ENCODE measurements at places on chromosomes 16 and 17.

- H3K4me1 ChIP-seq: peaks cover 28% of the 10 kb centered on the region
- no peak overlapping the region for H3K27ac ChIP-seq
- DNase-seq: no peak
- peaks cover 10% of the 10 kb centered on the region for H3K36me3 ChIP-seq
Measured at GRCh38 chr16:30087181-30087898, 4.4 kb downstream of the TBX6 start.

DNA sequence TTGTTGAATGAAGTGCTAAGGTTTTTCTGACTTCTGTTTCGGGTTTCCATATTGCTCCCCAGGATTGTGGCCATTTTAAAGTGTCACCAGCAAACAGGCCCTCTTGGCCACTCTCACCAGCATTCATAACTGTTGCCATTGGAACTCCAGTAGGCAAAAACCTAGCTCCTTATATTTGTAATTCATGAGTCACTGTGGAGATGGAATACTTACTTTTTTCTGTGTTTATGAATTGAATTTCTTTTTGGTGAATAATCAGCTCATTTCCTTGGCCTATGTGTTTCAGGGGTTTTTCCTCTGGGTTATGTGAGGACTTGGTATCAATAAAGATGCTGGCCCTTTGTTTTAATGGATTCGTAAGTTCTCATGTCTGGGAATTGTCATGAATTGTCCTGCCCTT, 255.1 kb downstream of the SNX29 start:
- H3K27ac ChIP-seq: no peak overlapping the region
- H3K4me1 ChIP-seq: peaks cover 26% of the 10 kb centered on the region
- H3K36me3 ChIP-seq: no peaks in the 10 kb centered on the region
- H3K4me3 ChIP-seq: no peak overlapping the region
- H3K27me3 ChIP-seq: no peaks in the 10 kb centered on the region

DNA sequence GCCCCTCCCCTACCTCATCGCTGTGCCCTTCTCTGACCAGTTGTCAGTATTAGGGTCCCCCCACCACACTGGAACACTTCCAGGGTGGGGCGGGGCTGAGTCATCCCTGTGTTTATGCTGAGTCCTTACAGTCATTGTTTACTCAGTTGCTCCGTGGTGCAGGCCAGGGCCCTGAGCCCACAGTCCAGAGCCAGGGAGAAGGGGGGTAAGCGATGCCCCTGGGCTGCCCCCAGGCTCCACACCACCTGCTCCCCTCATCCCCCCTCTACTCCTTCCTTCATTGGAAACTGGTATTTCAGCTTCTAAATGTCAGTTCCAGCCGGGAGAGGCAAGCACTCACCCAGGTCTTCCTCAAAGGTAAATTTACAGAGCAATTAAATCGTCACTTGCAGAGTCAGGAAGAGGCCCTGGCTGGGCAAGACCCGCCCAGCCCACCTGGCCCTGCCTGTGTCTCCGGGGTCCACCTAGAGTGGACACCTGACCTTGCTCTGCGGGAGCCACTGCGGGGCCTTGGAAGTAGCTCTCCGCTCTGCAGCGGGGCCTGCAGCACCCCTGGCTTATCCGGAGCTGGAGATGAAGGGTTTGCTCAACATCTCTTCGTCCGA, 4.8 kb downstream of the ATP2A3 start:
- peaks cover 23% of the 10 kb centered on the region for H3K4me1 ChIP-seq
- peak overlapping the region; percentile 61 for H3K4me3 ChIP-seq
- H3K27ac ChIP-seq: peak overlapping the region; percentile 69
- H3K27me3 ChIP-seq: peaks cover 33% of the 10 kb centered on the region
- no peaks in the 10 kb centered on the region for H3K36me3 ChIP-seq

GRCh38 chr17:19939993-19940721, 37.5 kb downstream of the AKAP10 start:
- H3K4me3 ChIP-seq: no peak overlapping the region
- DNase-seq: no peak
- H3K36me3 ChIP-seq: peaks cover 27% of the 10 kb centered on the region
- no peak overlapping the region for H3K27ac ChIP-seq
- H3K4me1 ChIP-seq: no peaks in the 10 kb centered on the region
- H3K27me3 ChIP-seq: no peaks in the 10 kb centered on the region

DNA sequence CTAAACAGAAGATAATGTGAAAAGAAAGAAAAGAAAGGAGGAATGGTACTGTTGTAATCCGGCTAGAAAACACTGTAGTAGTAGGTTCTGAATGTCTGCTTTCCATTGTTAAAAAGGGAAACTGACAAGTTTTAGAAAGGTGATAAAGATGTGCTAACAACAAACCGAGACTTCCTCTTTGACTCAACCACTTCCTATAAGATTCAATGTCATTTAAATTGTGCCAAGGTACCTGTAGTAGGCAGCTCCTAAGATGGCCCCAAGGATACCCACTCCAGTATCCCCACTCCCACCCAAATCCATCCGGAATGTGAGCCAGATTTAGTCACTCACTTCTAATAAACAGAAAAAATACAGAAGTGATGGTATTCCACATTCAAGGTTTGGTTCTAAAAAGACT, 31.2 kb downstream of the XYLT1 start:
- H3K4me3 ChIP-seq: no peak overlapping the region
- H3K4me1 ChIP-seq: peaks cover 10% of the 10 kb centered on the region
- no peak overlapping the region for H3K27ac ChIP-seq
- no peaks in the 10 kb centered on the region for H3K36me3 ChIP-seq
- H3K27me3 ChIP-seq: no peaks in the 10 kb centered on the region

GRCh38 chr17:59652119-59652518, 32.4 kb downstream of the CLTC start:
- H3K36me3 ChIP-seq: peaks cover 53% of the 10 kb centered on the region
- DNase-seq: no peak
- no peak overlapping the region for H3K4me3 ChIP-seq
- H3K27me3 ChIP-seq: no peaks in the 10 kb centered on the region
- H3K4me1 ChIP-seq: no peaks in the 10 kb centered on the region
- H3K27ac ChIP-seq: no peak overlapping the region

Measured in type B pancreatic cell (in vitro differentiated cells).